Aorta (tissue), 5 donors: ENCODE measurements at places on chromosomes 13 and 19. TPM values are rescaled to one million over a fixed set of nuclear protein-coding genes. Genes with fewer than 3 reads are reported as not detected.

Gene LRRC8E
- polyA plus RNA-seq, result not detected

Gene ERICH6B
- polyA plus RNA-seq, result not detected

Gene RPS19
- 2,335 TPM for polyA plus RNA-seq

Gene IZUMO2
- not detected for polyA plus RNA-seq

Gene CYP4F12
- 0.43 TPM for polyA plus RNA-seq

Gene LILRA2
- 2.3 TPM for polyA plus RNA-seq

Gene ERICH4
- polyA plus RNA-seq, result 13.4 TPM

Gene SIGLEC6
- polyA plus RNA-seq, result not detected

Gene C2CD4C
- polyA plus RNA-seq, result not detected

Gene UGGT2
- 8.3 TPM for polyA plus RNA-seq

Gene KLK11
- 0.25 TPM for polyA plus RNA-seq

Gene KLK15
- not detected for polyA plus RNA-seq

Gene CPB2
- not detected for polyA plus RNA-seq

Gene ATP11A
- polyA plus RNA-seq, result 3.1 TPM

Gene ATG4D
- polyA plus RNA-seq, result 17.7 TPM

Gene ZNF414
- 4.0 TPM for polyA plus RNA-seq

Gene PRSS57
- not detected for polyA plus RNA-seq

Gene NAPSA
- polyA plus RNA-seq, result 1.6 TPM

Gene CYP2F1
- not detected for polyA plus RNA-seq
